ENCODE measurements at places on chromosomes 7 and 10.

GRCh38 chr7:47537716-47538675, 43.9 kb downstream of the TNS3 start:
- no peak for DNase-seq

DNA sequence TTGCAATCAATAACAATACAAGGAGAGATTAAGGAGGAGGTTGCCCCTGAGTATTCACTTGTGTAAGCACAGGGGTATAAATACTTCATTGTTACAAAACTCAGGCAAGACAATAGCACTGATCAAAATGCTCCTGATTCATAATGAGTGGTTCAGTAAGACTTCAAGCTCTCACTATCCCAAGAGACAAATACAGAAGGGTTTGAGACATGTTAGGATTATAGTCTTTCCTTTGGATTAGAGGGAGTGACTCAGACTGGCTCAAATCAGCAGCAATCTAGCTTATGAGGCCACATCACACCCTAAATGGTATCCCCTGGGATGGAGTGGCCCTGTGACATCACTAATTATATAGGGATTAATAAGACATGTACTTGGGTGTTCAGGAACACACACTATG, 167.2 kb upstream of the HGF start:
- DNase-seq, result no peak

DNA sequence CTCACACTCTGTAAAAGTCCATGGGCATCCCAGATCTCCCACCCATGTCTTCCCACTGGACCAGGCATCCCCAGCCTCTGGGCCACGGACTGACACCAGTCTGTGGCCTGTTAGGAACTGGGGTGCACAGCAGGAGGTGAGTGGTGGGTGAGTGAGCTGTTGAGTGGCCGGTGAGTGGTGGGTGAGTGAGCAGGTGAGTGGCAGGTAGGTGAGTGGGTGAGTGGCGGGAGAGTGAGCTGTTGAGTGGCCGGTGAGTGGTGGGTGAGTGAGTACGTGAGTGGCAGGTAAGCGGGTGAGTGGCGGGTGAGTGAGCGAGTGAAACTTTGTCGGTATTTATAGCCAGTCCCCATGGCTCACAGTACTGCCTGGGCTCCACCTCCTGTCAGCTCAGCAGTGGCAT, 471.2 kb downstream of the DNAJB6 start:
- DNase-seq, result no peak

DNA sequence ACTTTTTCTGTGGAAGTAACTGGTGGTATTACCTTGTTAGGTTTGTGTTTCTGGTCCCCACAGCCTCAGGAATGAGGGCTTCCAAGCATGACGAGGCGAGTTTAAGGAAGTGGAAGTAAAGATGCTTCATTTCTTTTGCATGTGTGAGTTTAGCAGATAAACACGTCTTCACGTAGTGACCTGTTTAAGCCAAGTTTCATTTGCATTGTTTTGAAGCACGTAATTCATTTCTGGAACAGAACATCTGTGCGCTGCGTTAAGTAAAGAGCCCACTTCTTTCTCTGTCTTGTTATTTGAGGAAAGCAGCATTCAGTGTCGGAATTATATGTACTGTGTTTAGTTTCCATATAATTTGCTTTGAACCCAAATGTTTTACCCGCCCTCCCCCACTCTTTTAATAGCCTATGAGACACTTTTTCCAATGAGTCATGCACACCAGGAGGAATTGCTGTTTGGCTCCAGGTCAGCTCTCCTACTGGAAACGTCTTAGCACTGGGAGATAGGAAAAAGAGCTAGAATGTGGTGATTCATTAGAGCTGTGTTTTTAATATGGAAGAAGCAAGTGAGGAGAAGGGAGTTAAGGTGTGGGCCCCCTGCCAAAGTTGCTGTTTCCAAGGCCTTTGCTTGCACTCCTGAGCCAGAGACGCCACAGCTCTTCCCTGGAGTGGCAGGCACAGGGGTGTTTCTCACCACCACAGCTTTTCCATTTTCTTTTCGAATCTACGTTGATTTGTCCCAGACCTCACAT, 36.7 kb downstream of the BTBD16 start:
- DNase-seq, result peak; percentile 5

DNA sequence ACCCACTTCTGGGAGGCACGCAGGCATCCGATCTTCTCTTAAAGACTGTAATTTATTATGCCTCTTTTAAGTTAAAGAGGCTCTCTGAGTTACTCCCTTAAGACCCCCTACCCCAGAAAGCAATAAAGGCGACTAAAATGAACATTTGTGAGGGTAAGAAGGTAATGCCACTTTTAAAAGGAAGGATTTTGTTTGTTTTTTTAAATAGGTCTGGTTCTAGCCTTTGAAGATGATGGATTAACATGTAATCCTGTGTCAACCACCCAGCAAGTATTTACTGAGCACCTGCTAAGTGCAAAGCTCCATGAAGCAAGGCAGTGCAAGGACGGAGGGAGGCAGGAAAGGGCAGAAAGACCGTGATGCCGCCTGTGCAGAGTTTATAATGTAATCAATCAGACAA, 26.1 kb downstream of the SH3PXD2A start:
- DNase-seq, result no peak

GRCh38 chr10:228366-228765, 93.1 kb downstream of the ZMYND11 start:
- no peak for DNase-seq

DNA sequence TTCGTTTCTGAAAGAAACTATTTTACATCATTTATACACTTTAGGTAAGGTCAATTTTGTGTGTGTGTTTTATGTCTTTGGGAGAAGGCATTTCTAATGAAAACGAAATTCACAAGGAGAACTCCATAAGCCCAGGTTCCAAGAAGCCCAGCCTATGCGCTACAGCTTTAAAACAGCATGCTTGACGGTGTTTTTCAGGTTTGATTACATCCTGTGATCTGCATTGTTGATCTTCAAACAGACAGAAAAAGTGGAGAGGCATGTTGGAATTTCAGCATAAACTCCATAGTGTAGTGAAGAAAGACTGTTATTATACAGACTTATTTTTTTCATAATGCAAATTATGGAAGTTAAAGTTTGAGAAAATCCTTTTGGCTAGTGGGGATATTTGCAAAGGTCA, 187.6 kb downstream of the TEX36 start:
- no peak for DNase-seq

GRCh38 chr7:150876817-150877526, 24.7 kb downstream of the AOC1 start:
- DNase-seq, result peak; percentile 89

- peak; percentile 65 for DNase-seq
These were observed 269.0 kb upstream of the ETV1 start for GRCh38 chr7:14258441-14258840.

DNA sequence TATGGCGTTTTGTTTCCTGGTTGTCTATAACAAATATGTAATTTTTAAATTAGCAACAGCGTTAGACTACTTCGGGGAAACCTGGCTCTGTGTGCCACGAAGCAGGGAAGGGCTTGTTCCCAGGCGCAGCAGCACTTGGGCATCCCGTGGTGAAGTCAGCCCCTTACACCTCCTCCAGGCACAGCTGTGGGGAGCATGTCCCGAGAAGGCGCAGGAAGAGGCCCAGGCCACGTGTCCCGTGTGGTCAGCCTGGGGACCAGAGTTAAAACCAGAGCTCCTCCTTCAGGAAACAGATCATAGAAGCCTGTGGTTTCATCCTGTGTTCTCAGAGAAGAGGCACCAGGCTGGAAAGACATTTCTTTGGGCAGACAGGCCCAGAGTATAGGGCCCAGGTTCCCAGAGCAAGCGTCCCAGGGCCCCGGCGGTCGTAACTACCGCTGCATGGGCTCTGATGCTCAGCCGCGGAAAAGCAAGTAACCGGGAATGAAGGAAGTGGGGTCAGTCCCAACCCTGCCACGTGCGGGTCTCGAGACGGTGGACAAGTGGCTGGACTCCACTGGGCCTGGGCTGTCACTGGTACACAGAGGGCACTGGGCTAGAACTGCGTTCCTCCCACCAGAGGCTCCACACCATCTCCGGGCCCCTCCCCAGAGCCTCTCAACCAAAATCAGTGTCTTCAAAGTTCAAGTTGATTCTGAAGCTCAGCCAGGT, 7.1 kb downstream of the NUDT1 start:
- no peak for DNase-seq

GRCh38 chr10:94123258-94123995, 129.7 kb downstream of the PLCE1 start:
- DNase-seq, result no peak

- DNase-seq, result no peak
These were observed 80.9 kb downstream of the WDFY4 start for GRCh38 chr10:48765527-48765926.

DNA sequence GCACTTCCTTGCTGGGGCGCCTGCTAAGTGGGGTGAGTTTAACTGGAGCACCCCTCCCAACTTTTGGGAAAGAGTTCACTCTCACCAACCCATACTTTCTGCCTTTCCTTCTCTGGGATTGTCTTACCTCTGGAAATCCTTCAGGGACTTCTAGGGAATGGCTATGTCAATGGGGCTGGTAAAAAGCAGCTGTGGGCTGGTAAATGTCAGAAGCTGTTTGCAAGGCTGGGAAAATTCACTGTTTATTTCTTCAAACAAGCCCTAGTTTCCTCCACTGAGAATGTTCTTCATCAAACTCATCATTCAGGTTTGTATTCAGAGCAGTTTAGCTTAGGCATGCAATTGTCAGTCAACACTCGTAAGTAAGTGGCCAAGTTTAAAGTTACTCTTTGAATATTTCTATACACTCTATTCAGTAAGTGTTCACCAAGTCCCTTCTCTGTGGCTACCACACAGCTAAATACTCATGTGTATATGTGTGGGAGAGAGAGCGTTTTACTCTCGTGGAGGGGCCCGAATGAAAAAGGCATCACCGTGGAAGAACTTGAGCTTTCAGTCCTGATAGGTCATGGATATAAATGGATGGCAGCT, 654.8 kb downstream of the LRMDA start:
- no peak for DNase-seq
